ENCODE measurements at places on chromosomes 11 and 22.

GRCh38 chr11:27237643-27238042 lies 125.4 kb downstream of the CCDC34 start:
- DNase-seq = no peak

DNA sequence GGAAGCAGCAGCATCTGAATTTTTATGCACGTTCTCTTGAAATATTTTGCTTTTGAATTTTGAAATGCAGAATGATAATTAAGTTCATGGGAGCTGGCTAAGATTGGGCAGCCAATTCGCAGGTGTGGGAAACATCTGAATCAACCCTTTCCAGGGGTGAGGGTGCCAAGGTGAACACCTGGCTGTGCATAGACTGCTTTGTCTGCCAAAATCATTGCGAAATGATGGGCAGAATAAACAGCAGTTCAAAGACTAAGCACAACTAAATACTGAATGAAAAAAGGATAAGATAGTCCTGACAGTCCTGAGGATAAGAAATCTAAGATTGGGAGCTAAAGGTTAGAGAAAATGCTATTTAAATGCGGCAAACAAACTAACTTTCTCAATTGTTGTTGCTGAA lies 813.3 kb upstream of the RAG2 start:
- DNase-seq = no peak

GRCh38 chr22:49377306-49377705 lies 450.4 kb downstream of the BRD1 start:
- no peak for DNase-seq

DNA sequence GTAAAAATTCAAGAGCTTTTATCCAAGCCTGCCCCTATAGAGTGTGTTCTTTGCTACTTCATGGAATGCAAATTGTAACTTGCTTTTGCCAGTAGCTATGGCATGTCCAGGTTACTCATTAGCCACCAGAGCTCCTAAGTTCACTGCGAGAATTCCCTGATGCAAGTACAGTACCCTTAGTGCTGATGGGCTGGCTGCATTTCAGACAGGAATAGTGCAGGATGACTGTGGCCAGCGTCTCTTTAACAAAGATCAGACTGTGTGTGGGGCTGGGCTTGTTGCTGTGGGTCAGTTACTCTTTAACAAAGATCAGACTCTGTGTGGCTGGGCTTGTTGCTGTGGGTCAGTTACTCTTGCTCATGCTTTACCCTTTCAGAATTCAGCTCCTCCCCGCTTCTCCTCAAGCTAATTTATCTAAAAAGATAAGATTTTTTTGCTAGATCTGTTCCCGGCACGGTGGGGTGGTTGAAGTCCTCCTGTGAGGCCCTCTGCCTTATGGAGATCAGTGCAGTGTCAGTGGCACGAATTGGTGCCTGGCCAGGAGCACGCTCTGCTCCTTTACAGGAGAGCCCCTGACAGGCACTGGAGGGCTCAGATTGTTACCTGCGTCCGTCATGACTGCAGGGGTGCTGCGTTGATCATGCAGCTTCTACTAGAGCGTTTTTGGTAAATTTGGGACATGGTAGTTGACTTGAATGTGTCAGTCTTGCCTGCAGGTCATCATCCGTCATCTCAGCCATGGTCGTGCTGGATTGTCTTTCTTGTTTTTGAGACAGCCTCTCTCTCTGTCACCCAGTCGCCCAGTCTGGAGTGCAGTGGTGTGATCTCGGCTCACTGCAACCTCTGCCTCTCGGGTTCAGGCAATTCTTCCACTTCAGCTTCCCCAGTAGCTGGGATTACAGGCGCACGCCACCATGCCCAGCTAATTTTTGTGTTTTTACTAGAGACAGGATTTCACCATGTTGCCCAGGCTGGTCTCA lies 27.0 kb downstream of the AP2A2 start:
- no peak for DNase-seq

- no peak for DNase-seq
Measured at GRCh38 chr22:42719133-42719532, 1.5 kb downstream of the A4GALT start.

DNA sequence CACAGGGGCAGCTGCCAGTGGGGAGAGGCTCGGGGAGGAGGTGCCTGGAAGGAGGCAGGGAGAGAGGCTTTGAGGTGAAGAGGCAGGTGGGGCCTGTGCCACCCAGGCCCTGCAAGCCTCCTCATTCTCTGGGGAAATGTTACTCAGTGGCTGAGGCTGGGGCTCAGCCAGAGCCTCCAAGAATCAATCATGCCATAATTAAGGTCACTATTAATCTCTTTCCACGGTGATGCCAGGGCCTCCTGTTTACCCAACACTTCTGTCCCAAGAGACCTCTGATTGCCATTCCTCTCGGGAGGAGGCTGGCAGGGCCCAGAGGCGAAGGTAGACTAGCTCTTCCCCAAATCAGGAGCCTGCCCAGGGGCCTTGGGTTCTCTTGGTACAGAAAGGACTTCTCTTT lies 38.4 kb downstream of the GDPD5 start:
- no peak for DNase-seq

GRCh38 chr22:45399712-45400445 lies 13.5 kb downstream of the SMC1B start:
- DNase-seq = no peak

- no peak for DNase-seq
Measured at GRCh38 chr11:123457187-123457770, 27.2 kb downstream of the GRAMD1B start.

DNA sequence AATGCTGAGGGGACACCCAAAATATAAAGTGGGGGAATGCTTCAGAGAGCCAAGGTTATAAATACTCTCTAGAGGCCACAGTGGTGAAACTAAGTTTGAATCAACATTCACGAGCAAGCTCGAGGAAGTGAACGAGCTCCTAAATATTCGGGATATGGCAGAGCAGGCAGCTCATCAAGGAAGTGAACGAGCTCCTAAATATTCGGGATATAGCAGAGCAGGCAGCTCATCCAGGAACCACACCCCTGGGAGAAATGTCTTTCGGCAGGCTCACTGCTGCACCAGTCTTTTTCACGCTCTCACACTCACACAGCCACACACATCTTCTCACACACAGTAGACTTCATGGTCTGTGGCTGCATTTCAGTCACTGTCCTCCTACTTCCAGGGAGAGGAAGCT lies 787.5 kb downstream of the OPCML start:
- no peak for DNase-seq

DNA sequence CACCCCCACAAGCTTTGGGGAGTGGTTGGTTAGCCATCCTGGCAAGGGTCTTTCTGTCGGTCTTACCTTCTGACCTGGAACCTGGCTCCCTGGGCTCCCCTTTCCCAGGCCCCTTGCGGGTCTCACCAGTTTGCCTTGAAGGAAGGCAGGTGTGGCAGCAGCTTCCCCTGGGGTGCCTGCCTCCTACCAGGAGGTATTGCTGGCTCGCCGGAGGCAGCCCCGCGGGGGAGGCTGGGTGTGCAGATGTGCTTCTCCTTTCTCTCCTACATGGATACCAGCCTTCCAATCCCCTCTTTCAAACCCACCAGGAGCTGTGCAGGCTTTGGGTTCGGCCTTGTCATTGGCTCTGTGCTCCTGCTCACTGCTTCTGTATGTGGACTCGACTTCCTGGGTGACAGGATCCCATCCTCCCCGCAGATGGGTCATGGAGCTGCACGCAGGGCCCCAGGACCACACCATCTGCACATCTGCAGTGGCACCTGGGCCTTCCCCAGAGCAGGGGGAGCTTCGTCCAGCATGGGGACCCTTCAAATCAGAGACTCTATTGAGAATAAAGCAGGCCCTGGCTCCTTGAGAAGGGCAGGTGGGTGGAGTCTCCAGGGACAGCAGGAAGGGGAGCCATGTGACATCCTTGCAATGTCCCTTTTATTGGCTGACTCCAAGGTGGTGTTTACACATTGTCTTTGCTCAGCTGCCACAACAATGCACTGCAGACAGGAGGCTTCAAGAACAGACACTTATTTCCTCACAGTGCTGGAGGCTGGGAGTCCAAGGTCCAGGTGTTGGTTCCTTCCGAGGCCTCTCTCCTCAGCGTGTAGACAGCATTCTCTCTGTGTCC lies 592.0 kb downstream of the BRD1 start:
- no peak for DNase-seq

DNA sequence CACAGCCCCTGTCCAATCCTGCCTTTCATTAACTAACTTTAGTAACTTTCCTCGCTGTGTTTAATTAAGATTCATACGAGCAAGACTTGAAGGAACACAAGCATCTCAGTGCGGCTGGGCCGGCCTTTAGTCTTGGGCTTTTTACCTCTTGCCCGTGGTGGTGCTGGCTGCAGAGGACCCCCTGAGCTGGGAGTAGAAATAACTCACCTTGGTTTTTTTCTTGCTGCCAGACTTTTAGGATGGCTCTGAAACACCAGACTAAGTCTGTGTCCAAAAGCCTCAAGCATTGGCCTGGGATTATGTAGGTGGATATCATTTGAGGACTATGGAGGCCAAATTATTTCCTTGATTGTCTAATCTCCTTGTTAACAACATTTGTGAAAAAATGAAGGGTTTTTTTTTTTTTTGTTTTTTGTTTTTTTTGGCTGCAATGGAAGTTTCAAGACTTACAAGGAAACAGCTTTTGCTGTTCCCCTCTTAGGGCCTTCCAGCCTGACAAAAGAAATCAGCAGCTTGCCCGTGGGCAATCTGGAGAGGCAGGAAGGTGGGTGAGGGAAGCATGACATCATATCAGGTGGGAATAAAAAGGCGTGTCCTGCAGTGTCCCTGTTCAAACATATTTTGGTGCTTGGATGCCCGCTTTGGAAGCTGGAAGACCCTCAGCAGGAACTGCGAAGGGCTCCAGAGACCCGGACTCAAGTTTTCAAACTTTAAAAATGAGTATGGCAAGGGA lies 44.0 kb downstream of the SMIM38 start:
- no peak for DNase-seq

GRCh38 chr11:112459001-112459400 lies 198.3 kb upstream of the PLET1 start:
- no peak for DNase-seq

DNA sequence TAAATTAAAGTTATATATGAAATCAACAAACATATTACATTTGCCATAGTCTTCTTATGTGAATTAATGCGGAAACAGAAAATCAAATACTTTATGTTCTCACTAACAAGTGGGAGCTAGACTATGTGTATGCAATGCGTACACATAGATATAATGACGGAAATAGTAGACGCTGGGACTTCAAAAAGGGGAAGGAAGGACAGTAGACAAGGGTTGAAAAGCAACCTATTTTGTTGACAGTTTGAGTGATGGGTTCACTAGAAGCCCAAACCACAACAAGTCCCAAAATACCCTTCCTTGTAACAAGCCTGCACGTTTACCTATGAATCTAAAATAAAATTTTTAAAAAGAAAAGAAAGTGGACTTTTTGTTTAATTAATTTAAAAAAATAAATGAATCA lies 430.8 kb upstream of the CNTN5 start:
- no peak for DNase-seq

GRCh38 chr11:32072872-32073643 lies 17.8 kb upstream of the RCN1 start:
- DNase-seq = no peak

GRCh38 chr11:68467201-68467834 lies 6.8 kb downstream of the PPP6R3 start:
- DNase-seq = no peak

- DNase-seq = no peak
Measured at GRCh38 chr22:30253205-30253852, 6.8 kb upstream of the LIF start.

DNA sequence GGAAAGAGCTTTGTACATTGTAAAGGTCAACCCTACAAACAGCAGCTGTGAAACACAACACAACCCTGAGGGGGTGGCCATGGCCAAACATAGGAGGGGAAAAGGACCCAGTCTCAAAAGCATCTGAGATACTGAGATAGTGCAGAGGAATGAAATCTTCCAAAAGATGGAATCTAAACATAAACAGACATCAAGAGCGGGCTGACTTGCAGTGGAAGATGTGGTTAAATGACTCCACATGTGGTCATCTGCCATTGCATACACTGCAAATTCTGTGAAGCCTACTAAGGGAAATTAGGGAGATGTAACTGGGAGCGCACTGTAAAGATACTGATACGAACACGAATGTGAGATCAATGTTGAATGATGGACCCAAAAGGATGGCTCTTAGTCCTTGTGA lies 22.0 kb downstream of the BDNF start:
- DNase-seq = no peak

DNA sequence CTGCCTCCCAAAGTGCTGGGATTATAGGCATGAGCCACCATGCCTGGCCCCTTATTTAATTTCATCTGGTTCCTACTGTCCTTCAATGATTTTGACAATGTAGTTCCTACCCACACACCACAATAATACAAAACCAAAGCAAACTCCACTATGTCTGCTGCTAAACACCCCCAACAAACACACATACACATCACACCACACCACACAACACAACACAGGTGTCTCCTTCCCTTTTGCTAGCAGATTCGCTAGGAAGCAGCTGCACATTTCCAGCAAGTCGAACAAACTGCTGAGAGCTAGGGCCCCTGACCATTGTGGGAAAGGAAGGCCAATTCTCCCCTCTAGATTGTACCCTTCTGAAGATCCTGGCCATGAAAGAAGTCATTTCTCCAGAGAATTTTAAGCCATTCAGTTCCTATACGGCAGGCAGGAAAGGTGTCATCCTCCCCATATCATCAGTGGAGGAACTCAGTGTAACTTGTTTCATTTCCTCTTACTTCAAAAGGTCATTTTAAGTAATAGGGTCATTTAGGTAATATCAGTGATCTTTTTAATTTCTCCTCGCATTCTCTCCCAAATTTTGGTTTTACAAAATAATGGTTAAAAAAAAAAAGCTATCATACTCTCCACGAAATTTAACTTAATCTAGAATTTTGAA lies 18.5 kb downstream of the NUMA1 start:
- no peak for DNase-seq

DNA sequence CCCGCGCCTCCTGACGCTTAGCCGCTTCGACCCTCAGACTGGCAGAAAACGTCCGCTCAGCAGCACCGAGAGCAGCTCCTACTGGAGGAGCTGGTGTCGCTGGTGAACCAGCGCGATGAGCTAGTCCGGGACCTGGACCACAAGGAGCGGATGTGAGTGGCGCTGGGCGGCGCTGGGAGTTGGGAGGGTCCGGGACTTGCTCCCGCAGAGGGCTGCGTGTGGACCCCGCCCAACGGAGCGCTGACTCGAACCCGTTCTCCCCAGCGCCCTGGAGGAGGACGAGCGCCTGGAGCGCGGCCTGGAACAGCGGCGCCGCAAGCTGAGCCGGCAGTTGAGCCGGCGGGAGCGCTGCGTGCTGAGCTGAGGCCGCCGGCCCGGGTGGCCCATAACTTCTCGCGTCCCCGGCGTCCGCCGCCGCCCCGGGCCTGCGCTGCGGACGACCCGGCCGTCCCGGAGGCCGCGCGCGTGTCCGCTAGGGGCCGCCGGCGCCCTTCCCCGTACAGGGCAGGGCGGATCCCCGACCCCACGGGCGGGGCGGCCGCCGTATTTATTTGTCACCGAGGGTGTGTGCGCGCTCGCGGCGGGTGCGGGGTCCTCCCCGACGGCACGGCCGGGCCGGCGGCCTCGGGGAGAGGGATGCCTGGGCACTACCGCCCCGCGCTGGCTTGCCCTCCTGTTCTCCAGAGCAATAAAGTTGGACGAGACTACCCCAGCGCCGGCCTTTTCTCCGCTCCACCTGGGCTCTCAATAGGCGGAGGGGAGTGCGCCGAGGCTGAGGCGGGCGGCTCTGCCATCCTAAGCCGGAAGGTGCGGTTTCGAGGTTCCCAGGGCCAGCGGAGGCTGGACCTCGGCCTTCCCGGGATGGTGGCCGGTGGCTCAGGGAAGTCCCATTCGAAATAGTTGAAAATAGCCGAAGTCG lies 3.4 kb downstream of the KCNK7 start:
- DNase-seq = no peak
